Skin of body (tissue), 3 donors: ENCODE measurements at places on chromosomes 2 and 18. TPM values are rescaled to one million over a fixed set of nuclear protein-coding genes. Genes with fewer than 3 reads are reported as not detected.

DNA sequence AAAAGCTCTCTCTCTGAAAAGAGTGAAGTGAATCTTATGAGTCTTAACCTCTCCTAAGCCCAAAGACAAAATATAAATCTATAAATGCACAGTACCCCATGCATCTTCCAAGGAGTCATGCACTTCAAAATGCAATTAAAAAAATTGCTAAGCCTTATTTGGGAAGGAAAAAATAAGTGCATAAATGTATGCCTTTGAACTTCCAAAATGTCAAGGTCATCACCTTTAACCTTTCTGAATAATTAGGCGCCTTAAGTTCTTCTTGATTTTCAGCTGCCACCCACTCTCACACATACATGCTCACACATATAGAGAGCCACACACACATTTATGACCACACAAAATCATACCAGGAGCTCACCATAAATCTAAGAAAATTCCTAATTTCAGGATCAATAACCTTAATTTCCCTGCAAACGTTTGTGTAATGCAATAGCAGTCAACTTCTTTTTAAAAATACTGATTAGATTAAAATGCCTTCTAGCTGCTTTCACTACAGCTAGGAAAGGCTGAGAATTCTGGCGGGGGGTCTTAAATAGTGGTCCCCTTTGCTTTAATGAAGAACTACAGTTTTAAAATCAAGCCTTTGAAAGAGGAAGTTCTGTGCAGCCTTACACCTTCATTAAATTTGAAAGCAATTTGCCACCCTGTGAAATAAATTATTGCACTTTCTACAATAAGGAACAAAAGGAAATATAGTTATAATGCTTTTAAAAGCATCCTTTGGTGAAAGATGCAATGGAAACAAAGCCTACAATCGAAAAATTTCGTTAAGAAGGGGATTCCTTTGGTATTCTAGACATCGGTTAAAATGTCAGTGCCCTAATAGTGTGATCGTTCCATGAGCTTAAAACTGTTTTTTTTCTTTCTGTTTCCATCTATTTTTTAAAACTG lies 3.6 kb downstream of the HOXD11 start:
- DNase-seq, result no peak

DNA sequence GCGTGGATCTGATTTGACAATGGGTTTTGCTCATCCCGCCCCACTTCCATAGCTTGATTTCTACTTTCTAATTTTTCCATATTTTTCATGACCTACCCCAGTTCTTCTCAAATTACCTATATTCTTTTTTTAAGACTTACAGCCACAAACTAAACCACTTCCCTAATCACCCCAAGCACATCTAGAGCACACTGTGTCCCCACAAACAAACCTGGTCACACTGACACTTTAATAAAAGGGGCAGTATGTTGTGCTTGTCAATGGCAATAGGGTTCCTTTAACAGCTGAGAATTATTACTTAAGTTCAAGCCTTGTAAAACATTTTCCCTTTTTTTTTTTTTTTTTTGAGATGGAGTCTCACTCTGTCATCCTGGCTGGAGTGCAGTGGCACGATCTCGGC lies 47.1 kb downstream of the MREG start:
- no peak for DNase-seq

INHA gene
- 0.10 TPM for total RNA-seq

GRCh38 chr2:69097891-69098655 lies 85.1 kb downstream of the ANTXR1 start:
- no peak for DNase-seq

- no peak for DNase-seq
Observed at GRCh38 chr2:101969723-101970122, 22.0 kb upstream of the IL1R2 start.

MEIS1 gene
- 28.4 TPM for total RNA-seq

DNA sequence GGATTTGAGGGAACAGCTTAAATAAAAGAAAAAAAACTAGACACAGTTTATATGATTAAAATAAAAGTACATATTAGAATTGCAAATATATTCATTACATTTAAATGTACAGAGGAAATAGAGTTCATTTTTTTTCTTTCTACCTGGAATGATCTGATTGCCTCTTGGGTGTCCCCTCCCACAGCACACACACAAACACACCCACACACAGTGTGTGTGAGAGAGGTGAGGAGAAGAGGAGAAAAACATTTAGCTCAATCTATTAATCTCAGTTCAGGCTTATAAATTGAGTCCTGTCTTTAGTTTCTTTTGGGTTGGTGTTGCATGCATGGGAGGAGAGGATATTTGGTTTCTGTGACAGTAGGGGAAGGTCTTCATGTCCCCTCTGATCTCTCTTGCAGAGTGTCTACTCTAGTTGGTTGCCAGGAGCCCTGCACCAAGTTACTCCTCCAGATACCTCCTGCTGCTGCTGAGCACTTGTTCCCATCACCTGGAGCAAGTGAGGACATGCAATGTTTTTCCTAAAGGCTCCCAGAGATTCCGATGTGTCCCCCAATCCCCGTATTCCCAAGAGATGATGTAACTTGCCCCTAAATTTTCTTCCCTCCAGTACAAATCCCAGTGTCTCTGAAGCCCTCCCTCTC lies 50.8 kb upstream of the REG3A start:
- DNase-seq, result no peak

MSTN gene
- total RNA-seq, result 6.2 TPM

FLACC1 gene
- total RNA-seq, result 2.9 TPM

RNMT gene
- total RNA-seq, result 34.9 TPM

ST6GAL2 gene
- 5.9 TPM for total RNA-seq

GRCh38 chr2:11379558-11379957 lies 35.1 kb upstream of the ROCK2 start:
- no peak for DNase-seq

DNA sequence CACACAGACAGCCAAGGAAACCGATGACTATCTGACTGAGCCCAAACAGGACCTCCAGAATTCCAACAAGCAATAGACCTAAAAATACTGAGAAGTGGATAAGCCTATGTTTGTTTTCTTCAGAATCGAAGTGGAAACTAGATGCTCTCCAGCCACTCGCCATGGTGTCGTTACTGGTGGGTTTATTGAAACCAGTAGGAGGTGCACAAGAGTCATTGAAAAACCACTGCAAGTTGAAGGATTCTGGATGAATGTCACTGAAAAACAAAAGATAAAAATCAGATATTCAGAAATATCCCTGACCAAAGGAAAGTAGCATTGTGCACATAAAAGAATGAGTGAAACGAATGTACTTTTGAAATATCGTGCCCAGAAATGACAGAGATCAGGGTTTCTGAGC lies 15.3 kb downstream of the TM4SF20 start:
- DNase-seq, result no peak

ARHGEF33 gene
- 1.7 TPM for total RNA-seq

DNA sequence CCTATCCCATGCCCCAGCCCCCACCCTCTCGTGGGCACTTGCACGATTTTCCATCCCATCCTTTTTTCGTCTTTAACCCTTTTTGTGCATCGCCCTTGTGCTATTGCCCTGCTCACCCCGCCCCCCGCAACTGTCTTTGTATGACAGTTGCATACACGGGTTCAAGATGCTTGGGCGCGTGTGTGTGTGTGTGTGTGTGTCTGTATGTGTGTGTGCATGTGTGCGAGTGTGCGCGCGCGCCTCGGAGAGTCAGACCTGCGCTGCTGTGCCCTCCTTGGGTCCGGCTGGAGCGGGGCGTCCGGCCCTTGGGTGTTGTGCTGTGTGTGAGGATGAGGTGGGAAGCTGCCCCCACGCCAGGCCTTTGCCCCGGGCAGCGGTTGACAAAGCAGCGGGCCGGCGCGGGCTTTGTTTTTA lies 230.7 kb downstream of the HAUS1 start:
- no peak for DNase-seq
